ENCODE measurements at places on chromosomes 4 and X. TPM values are rescaled to one million over a fixed set of nuclear protein-coding genes. Genes with fewer than 3 reads are reported as not detected.
A peak's percentile ranks its signal among the peaks of the same experiment; 100 is the strongest.

MYOZ2 gene
- polyA plus RNA-seq = 0.06 TPM

GBA3 gene
- not detected for polyA plus RNA-seq

OTUD5 gene
- polyA plus RNA-seq = 52.0 TPM

CXCL3 gene
- polyA plus RNA-seq = 1.8 TPM

PIR gene
- 9.6 TPM for polyA plus RNA-seq

ALG13 gene
- 66.9 TPM for polyA plus RNA-seq

PARM1 gene
- polyA plus RNA-seq = 53.8 TPM

SCD5 gene
- polyA plus RNA-seq = 35.5 TPM

MPC1L gene
- not detected for polyA plus RNA-seq

UGT8 gene
- polyA plus RNA-seq = 10.3 TPM

NDST4 gene
- 0.64 TPM for polyA plus RNA-seq

EGFL6 gene
- 76.2 TPM for polyA plus RNA-seq

SPACA5 gene
- not detected for polyA plus RNA-seq

WNK3 gene
- polyA plus RNA-seq = 5.5 TPM

UGT2B10 gene
- polyA plus RNA-seq = not detected

GRCh38 chr4:24476282-24476681 lies 108.1 kb downstream of the DHX15 start:
- no peak for DNase-seq

- DNase-seq = no peak
These were observed 16.4 kb downstream of the C1QTNF7 start for GRCh38 chr4:15444276-15444675.

- DNase-seq = no peak
These were observed 31.3 kb upstream of the SORCS2 start for GRCh38 chr4:7160951-7161440.

DNA sequence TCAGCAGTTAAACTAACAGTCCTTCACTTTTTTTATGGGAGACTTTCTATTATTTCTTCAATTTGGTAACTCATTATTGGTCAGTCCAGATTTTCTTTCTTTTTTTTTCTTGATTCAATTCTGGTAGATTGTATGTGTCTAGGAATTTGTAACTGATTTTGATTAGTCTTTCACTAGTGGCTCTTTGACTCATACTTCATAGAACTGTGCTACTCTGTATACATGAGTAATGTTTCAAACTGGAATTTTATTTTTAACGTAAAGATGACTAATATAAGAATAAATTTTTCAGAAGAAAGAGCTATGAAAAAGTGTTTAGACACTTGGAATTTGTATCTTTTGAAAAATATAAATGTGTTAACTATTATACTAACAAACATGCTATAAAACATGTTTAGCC lies 813.0 kb downstream of the TRAM1L1 start:
- DNase-seq = no peak

GRCh38 chr4:56668267-56668666 lies 12.8 kb downstream of the HOPX start:
- no peak for DNase-seq

DNA sequence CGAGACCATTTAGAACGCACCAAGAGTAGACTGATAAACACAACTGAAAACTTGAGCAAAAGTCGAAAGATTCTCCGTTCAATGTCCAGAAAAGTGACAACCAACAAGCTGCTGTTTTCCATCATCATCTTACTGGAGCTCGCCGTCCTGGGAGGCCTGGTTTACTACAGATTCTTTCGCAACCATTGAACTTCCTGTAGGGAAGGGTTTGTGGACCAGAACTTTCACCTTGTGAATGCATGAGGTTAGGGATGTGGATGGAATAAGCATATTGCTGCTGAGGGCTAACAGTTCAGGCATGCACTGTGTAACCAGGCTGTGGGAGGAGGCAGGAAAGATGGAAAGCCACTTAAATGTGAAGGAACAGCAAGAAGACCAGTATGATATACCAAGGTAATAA lies 20.9 kb upstream of the ING2 start:
- DNase-seq = no peak

DNA sequence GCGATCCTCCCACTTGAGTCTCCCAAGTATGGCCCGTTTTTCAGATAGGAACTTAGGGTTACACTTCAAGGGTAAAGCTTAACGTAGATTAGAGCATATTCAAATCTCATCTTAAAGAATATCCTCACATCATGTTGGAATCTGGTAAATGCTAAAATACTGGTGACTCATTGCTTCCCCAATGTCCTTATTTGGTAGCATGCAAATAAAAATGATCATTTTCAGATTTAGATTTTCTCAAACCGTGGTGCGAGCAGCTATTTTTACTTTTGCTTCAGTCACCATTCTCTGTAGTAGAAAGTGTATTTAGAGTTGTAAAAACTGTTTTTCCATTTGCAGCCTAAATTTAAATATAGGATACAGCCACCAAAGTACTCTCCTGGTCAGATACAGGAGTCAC lies 101.5 kb upstream of the MAML3 start:
- no peak for DNase-seq

- DNase-seq = peak; percentile 96
These were observed at the start of gene ANKRD50 for GRCh38 chr4:124712372-124713184. ANKRD50 (minus strand) TSS chr4:124712732; CDS start chr4:124710511, 2,221 bp downstream.

- peak; percentile 28 for DNase-seq
These were observed 30.9 kb downstream of the REELD1 start for GRCh38 chr4:146245246-146245645.

- DNase-seq = peak; percentile 30
These were observed 1.2 kb upstream of the ACE2 start for GRCh38 chrX:15601932-15602331.

GRCh38 chr4:76016393-76016792 lies 6.9 kb downstream of the CXCL10 start:
- no peak for DNase-seq

- DNase-seq = no peak
These were observed 46.8 kb upstream of the FAM9C start for GRCh38 chrX:13091111-13091765.

DNA sequence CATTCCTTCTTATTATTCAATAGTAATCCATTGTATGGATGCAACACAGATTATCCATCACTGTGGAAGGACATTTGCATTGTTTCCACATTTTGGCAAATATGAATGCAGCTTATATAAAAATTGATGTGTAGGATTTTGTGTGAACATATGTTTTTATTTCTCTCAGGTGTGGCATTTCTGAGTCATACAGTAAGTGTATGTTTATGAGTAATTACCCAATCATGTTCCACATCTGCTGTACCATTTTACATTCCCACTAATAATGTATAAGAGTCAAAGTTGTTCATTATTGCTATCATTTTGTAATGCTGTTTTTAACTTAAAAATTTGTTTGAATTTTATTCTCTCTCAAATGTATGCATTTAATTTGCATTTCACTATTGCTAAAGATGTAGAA lies 25.5 kb downstream of the MAGEA4 start:
- no peak for DNase-seq

- DNase-seq = no peak
These were observed 1849.7 kb downstream of the PCDH7 start for GRCh38 chr4:32569861-32570260.

GRCh38 chr4:81754169-81754568 lies 282.5 kb upstream of the RASGEF1B start:
- no peak for DNase-seq

- no peak for DNase-seq
These were observed 277.1 kb downstream of the KLHL13 start for GRCh38 chrX:117839544-117839943.

- DNase-seq = no peak
These were observed 38.3 kb downstream of the LHFPL1 start for GRCh38 chrX:112641449-112641848.

GRCh38 chrX:40780082-40780481 lies 44.7 kb upstream of the MED14 start:
- DNase-seq = no peak

GRCh38 chr4:102825261-102826091 lies 1.9 kb downstream of the UBE2D3 start:
- DNase-seq = peak; percentile 81

GRCh38 chr4:40170588-40170987 lies 26.2 kb upstream of the RHOH start:
- DNase-seq = no peak

- DNase-seq = no peak
These were observed at the start of gene GRIA3 for GRCh38 chrX:123184219-123184865. GRIA3 (plus strand) TSS chrX:123184278; CDS start chrX:123184536, 258 bp downstream.

- DNase-seq = no peak
These were observed 125.0 kb upstream of the MSX1 start for GRCh38 chr4:4734425-4734824.

DNA sequence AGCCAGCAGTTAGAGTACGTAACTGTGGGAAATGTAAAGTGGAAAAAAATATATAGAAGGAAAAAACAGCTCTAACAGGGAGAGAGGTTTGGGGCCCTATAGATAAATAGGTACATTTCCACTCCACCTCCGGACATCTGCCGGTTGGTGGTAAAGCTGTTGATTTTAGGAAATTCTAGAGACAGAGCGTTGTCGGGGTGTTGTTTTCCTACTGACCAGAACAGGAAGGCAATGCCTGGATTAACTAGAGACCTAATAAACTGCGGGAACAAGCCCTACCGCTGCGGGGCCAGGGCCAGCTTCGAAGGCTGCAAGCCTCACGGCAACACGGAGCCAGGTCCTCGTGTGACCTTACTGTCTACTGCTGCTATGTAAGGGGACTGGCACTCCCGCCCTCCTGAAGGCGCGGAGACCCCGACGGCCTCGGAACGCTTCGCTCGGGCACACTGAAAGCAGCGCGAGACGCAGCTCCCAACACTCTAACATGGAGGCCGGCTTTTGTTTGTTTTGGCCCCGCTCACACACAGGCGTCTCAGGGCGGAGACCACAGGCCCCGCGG lies 702 bp upstream of the CDKN2AIP start:
- DNase-seq = no peak

GRCh38 chrX:85859426-85859825 lies 187.9 kb downstream of the CHM start:
- DNase-seq = no peak

DNA sequence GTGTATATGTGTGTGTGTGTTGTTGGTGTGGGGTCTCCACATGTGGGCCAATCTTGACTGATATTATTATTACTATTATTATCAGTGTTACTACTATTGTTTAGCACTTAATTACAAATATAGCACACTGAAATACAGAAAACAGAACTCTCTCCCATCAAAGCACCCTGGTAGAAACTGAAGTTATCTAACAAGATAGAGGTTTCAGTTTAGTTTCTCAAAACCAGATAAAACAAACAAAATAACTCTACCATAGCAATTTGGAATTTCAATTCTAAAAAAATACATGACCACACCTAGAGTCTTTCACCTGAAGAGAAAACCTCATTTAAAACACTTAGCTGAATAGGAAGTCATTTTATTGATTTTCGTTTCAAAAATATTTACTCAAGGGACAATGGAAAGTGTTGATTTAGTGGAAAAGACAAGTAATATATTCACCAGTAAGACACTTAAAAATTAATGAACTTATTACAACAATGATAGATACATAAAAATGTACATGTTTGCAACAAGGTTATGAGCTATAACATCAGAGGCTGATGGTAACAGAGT lies 252.3 kb downstream of the PDHA2 start:
- DNase-seq = no peak

GRCh38 chr4:82201303-82201702 lies 172.5 kb downstream of the HNRNPD start:
- DNase-seq = no peak

DNA sequence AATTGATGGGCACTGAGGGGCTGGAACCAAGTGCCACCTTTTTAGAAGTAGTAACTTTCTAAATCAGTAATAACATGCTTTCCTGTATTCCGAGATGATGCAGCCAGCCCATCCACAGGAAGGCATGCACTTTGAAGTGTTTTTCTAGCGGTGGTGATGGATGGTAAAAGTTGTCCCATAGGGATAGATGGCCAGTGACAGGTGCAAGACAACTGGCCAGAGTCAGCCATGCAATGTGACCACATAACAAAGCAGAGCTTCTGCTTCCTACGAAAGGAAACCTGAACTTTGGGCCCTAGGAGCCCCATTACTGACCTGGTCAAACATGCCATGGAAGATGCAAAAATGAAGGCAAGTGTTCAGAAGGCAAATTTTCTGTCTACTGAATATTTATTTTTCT lies 72.3 kb downstream of the NR3C2 start:
- no peak for DNase-seq
